Activated T-cell treated with anti-CD3 and anti-CD28 coated beads for 1 hour (primary cell): ENCODE measurements at places on chromosomes 2 and 18.

GRCh38 chr2:206442474-206442832, 879 bp upstream of the ADAM23 start:
- DNase-seq, result no peak

GRCh38 chr2:128249555-128249954, 69.1 kb downstream of the HS6ST1 start:
- DNase-seq, result no peak

- DNase-seq, result no peak
Observed at GRCh38 chr2:200757399-200757798, 54.3 kb upstream of the BZW1 start.

- DNase-seq, result no peak
Observed at GRCh38 chr2:23618794-23619530, 234.0 kb downstream of the KLHL29 start.

- no peak for DNase-seq
Observed at GRCh38 chr2:203532957-203533658, 2.0 kb downstream of the RAPH1 start.

- DNase-seq, result no peak
Observed at GRCh38 chr2:130387071-130387400, 31.2 kb downstream of the PTPN18 start.

DNA sequence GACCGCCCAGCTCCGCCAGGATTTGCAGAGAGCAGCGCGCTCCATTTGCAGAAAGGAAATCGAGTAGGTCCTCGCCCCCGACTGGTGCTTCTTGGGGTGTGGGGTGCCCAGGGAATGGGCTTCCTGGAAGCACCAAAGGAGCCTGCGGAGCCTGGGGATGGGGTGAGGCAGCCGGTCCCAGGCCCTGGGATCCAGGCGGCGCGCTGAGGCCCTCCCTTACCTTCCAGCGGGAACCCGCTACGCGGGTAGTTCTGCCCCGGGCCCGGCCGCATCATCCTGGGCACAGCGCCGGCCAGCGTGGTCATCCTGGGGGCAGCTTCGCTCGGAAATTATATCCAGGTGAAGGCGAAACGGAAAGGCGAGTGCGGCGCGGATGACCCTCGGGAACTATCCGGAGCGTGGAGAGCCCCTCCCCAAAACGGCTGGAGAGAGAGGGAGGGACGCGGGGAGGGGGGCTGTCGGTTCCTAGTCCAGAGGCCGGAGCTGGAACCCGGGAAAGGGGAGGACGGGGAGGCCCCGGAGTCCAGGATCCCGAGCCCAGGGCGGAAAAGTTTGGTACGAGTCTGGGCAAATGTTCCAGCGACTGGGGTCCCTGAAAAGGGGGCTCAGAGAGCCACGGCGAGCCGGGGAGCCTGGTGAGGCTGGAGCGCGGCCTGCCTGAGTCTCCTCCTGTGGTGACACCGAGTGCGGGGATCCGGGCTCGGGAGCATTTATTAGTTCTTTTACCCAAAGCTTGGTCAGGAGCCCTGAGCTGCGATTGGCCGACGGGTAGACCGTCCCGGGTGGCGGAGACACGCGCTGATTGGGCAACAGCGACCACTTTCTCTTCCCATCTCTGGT, at the start of gene PAX3:
Gene PAX3 (minus strand): TSS at position 688 of the 840 bp plus-strand sequence. CDS start 383 bp downstream, at position 305.
- DNase-seq, result no peak

DNA sequence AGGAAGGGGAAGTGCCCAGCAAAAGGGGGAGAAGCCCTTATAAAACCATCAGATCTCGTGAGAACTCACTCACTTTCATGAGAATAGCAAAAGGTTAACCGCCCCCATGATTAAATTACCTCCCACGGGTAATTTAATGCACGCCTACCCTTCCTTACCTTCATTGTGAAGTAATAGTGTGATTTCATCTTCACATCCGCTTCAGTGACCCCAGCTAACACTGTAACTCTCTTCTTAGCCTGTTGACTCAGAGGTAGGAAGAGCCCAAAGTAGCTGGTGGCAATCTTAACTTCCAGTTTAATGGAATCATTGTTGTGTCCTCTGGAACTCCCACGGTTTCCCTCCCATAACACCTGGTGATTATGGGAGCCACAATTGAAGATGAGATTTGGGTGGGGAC, 120.5 kb downstream of the GULP1 start:
- DNase-seq, result no peak

DNA sequence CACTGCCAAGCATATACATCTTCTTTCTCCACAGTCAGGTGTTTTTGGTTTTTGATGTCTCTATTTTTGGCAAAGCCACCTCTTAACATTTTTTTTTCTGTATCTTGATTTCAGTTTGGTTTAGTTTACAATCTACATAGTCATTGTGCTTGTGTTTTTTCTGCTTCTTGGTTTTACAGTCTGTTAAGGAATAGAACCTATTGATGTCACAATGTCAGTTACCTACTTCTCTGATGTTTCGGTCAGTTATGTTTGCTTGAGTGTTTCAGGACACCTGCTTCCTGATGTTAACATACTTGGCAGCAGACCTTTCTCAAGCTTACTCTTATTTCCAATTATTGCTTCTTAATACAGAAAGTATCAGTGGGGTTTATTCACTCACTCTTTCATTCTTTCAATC, 253.3 kb downstream of the SPAG16 start:
- no peak for DNase-seq

GRCh38 chr2:238168196-238169047, 9.7 kb downstream of the ERFE start:
- no peak for DNase-seq

DNA sequence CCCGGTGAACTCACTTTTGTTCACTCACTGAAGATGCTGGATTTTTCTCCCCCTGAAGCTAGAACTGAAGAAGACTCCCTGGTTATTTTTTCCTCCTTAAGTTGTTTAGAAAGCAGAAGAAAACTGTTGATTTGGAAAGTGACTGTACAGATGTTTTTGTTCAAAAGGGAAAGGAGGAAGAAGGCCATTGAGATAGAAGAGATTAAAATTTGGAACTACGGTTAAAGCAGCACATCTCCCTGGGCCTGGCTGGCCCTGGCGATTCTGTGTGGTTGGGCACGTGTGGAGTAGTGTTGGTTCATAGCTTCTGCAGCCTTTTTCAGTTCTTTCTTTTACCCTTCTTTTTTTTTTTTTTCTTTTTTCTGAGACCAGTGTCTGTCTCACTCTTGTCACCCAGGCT, 109.2 kb downstream of the MAP4K4 start:
- DNase-seq, result no peak

- no peak for DNase-seq
Observed at GRCh38 chr2:15218423-15219086, 342.6 kb downstream of the NBAS start.

GRCh38 chr18:46772357-46772756, 15.5 kb upstream of the ST8SIA5 start:
- no peak for DNase-seq

DNA sequence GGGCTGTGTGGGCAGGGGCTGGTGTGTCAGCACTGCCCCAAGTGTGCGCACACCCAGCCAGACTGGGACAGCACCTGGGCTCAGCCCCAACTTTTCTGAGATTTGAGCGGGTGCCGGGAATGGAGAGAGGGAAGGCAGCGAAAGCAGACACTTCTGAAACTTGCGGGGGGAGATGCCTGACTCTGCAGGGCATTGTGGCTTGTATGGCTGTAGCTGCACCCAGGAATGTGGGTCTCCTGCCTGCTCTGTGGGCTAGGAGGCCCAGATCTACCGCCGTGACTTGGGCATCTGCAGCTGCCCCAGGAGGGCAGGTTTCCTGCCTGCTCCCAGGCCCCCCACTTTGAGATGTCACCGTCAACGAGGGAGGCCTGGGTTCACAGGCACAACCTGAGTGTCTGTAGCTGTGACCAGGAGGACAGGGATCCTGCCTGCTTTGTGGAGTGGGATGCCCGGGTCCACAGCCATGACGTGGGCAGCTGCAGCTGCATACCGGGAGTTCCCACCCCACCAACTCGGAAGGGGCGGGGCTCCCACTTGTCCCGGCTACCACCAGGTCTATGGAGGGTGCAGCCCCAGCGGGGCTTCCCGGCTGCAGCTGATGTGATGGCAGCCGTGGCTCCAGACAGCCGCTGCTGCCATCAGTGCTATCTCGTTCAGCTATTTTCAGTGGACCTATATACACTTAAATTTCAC, 95.3 kb downstream of the DOK6 start:
- no peak for DNase-seq

GRCh38 chr2:45567974-45568789, 42.9 kb downstream of the SRBD1 start:
- no peak for DNase-seq

GRCh38 chr2:180625006-180625844, 355.2 kb upstream of the UBE2E3 start:
- no peak for DNase-seq

GRCh38 chr18:5618047-5618688, 74.4 kb upstream of the EPB41L3 start:
- no peak for DNase-seq

- DNase-seq, result no peak
Observed at GRCh38 chr18:31598021-31598805, 6.5 kb downstream of the TTR start.

DNA sequence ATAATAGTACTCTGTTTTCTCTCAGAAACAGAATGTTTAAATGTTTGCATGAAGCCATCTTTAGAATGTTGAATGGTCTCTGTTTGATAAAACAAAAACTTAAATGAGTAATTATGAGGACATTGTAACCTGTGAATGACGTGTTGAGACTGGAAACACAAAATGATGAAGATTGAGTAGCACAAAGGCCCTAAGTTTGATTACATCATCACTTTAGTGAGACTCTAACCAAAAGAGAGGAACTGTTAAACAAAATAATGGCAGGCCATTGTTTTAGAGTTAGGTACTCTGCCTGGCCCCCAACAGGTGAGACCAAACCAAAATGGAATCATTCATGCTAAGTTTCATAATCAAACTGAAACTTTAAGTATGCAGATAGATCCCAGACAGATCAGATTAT, 1561.7 kb upstream of the SLC39A10 start:
- DNase-seq, result no peak

DNA sequence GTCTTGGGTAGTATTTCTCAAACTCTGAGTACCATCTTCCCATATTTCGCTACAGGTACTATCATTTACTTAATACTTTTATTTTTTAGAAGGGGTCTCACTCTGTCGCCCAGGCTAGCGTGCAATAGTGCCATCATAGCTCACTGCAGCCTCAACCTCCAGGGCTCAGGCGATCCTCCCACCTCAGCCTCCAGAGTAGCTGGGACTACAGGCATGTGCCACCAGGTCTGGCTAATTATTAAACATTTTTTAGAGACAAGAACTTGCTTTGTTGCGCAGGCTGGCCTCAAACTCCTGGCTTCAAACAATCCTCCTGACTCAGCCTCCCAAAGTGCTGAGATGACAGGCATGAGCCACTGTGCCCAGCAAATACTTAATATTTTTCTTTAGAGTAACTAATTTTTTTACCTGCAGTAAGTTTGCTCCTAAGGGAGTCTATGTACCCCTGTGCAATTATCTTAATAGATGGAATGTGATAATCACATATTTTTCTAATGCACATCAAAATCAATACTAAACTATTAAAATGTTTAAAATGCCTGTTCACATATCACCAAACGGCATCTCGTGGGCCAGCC, 100.6 kb upstream of the ST3GAL5 start:
- no peak for DNase-seq

- DNase-seq, result no peak
Observed at GRCh38 chr18:36828157-36828629, 609 bp downstream of the TPGS2 start.

- DNase-seq, result no peak
Observed at GRCh38 chr2:168304024-168304681, 56.8 kb upstream of the STK39 start.

- DNase-seq, result no peak
Observed at GRCh38 chr2:1791006-1791605, 46.8 kb upstream of the PXDN start.

DNA sequence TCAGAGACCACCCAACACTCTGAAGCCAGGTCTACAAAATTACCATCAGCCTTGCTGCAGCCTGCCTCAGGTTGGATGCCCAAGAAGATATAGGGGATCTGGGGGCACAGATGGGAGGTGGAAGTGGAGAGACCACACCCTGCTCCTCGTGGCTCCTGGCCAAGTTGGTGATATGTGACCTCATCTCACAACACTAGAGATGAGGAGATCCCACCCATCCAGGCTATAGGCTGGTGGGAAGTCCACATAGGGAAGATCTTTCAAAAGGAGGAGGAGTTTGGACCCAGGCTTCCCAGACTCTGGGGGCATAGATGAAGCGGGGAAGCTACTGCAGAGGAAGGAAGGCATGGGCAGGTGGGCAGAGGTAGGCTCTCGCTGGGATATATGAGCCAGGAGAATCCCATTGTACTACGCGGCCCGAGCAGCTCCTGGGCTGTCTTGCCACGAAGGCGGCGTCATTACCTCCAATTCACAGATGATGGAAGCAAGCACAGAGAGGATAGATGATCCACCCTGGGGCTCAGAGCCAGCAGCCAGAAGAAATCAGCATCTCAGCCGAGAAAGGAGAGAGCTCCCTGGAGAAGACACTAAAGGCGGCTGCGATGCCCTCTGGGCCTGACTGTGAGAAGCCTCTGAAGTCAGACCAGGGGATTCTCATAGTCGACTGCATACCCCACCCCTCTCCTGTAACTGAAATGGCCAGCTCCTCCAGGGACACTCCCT, 96.0 kb downstream of the RHOB start:
- DNase-seq, result no peak

DNA sequence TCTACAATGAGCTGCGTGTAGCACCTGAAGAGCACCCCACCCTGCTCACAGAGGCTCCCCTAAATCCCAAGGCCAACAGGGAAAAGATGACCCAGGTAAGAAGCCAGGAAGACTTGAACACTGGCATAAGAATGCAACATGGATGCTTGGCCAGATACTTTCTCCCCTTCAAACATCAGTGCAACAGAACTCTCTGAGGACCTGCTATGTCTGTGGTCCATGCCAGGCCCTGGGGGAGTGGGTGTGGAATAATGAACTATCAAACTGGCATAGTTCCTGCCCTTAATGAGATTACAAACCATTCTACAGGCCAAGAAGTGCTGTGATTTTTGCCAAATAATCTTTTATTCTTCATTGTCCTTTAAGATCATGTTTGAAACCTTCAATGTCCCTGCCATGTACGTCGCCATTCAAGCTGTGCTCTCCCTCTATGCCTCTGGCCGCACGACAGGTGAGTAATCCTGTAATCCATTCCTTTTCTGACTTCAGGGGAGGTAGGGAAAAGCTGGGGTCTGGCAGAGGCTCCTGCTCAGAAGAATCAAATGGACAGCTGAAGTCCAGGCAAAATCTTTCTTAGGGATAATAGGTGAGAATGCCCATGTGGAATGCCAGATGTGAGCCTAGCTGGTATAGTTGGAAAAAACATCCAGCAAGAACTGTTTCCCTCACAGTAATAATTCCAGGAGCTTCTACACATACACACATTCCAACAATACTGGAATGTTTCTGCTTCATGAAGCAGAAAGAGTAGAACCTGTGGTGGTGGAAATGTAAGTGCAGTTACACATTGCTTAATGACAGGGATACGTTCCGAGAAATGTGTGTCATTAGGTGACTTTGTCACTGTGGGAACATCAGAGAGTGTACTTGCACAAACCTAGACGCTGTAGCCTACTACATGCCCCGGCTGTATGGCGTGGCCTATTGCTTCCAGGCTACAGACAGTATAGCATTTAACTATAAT, 16.2 kb downstream of the ACTG2 start:
- DNase-seq, result no peak
